ENCODE measurements at places on chromosomes 11 and 22. TPM values are rescaled to one million over a fixed set of nuclear protein-coding genes. Genes with fewer than 3 reads are reported as not detected.

Gene JAML
- total RNA-seq: 272 TPM

Gene CRYBA4
- total RNA-seq: 0.63 TPM

Gene ROBO4
- not detected for total RNA-seq

Gene RFPL3
- total RNA-seq: not detected

Gene SCGB2A2
- total RNA-seq: not detected

Gene GGT1
- 34.4 TPM for total RNA-seq

- no peaks in the 10 kb centered on the region for H3K4me1 ChIP-seq
- no peak overlapping the region for H3K27ac ChIP-seq
- H3K36me3 ChIP-seq: no peaks in the 10 kb centered on the region
- H3K4me3 ChIP-seq: no peak overlapping the region
- H3K27me3 ChIP-seq: peaks cover 12% of the 10 kb centered on the region
Measured at GRCh38 chr11:120746836-120747609, 235.5 kb downstream of the GRIK4 start.

- peaks cover 3% of the 10 kb centered on the region for H3K36me3 ChIP-seq
- peaks cover 45% of the 10 kb centered on the region for H3K4me1 ChIP-seq
- H3K4me3 ChIP-seq: no peak overlapping the region
Measured at GRCh38 chr11:78300108-78300839, 111.6 kb downstream of the USP35 start.

- no peaks in the 10 kb centered on the region for H3K36me3 ChIP-seq
- no peak overlapping the region for H3K27ac ChIP-seq
- H3K4me1 ChIP-seq: peaks cover 5% of the 10 kb centered on the region
- DNase-seq: no peak
Measured at GRCh38 chr11:74720596-74721478, 10.4 kb downstream of the CHRDL2 start.

GRCh38 chr22:32677876-32678275 is 123.6 kb upstream of the TIMP3 start:
- H3K36me3 ChIP-seq: no peaks in the 10 kb centered on the region
- no peaks in the 10 kb centered on the region for H3K4me1 ChIP-seq
- H3K27me3 ChIP-seq: peaks cover 29% of the 10 kb centered on the region
- H3K27ac ChIP-seq: no peak overlapping the region
- no peak for DNase-seq
- H3K4me3 ChIP-seq: no peak overlapping the region

DNA sequence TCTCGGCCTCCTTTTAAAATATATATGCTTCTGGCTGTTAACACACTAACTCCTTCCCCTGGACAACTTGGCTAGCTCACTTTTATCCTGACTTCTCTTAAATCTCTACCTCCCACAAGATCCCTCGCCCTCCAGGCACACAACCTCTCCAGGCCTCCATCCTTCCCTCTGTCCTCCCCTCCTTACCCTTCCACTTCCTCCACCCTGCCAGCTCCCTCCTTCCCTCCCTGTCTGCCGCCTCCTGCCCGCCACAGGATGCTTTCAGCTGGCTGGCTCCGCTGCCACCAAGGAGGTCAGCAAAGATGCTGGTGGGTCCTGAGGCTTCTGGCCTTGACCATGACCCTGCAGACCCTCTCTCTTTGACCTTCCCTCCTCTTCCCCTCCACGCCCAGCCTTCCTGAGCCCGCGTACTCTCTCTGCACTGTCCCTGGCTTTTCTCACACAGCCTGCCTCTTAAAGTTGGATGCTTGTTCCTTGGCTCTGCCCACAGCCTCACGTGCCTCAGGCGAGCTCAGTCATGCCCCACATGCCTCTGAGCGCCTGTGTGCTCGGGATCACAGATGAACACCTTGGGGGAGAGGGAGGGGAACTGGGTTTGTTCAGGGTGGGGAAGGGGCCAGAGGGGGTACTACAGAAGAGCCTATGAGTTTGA is 6.7 kb downstream of the NFAM1 start:
- H3K4me3 ChIP-seq: no peak overlapping the region
- H3K27me3 ChIP-seq: no peaks in the 10 kb centered on the region
- no peaks in the 10 kb centered on the region for H3K36me3 ChIP-seq
- no peak for DNase-seq
- no peaks in the 10 kb centered on the region for H3K4me1 ChIP-seq
- H3K27ac ChIP-seq: no peak overlapping the region
